CD4-positive, alpha-beta T cell treated with Interleukin-6 at 100 ng/mL for 8 hours (primary cell): ENCODE measurements at places on chromosomes 6 and 20.

GRCh38 chr6:21429291-21429690, 164.3 kb upstream of the SOX4 start:
- DNase-seq: no peak

DNA sequence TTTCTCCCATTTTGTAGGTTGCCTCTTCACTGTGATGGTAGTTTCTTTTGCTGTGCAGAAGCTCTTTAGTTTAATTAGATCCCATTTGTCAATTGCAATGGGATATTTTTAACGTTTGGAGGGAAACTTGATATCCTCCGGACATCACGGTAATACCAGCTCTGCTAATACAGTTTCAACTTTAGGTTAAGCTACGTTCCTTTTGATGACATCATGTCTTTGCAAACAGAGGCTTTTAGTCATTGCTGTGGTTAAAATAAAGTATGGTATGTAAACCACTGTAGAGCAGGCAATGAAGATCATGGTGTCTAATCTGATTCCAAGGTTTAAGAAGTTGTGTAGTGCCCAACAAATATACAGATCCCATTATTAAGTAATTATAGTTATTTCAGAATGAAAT, 168.0 kb upstream of the CHD6 start:
- DNase-seq: no peak

DNA sequence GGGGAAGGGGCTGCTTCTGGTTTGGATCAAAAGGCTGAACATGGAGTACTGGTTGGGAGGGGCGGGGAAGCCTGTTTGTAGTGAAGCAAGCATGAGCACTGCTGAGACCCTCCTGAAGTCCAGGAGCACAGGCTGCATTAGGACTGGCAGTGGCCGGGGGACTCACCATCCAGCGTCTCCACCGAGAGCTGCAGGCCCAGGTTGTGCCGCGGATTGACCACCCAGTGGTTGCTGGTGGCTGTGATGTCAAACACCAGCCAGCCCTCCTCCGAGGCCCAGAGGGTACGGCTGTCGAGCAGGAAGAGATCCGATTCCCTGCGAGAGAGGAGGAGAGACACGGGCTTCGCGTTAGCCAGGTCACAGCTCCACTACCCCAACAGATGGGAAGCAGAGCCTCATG, 64.1 kb downstream of the BMP7 start:
- DNase-seq: no peak

- no peak for DNase-seq
Observed at GRCh38 chr6:36684447-36684812, 5.9 kb downstream of the CDKN1A start.

GRCh38 chr20:32125506-32125905, 16.0 kb downstream of the TM9SF4 start:
- DNase-seq: no peak

DNA sequence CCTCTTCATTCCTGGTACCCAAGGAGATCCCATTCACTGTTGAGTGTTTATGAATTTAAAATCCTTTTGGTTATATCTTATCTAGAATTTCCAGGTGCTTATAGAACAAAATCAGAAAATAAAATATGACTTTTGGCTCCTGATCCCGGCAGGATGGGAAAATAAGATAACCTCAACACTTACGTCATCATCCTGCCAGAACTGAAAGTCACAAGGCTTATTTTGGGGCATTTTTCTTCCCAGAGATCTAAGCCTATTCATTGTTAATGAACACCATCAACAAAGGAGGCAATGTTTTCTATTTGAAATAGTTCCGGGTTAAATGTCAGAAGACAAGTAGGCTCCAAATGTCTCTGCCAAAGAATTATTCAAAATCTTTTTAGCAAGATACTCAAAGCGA, 580.6 kb downstream of the TFAP2A start:
- DNase-seq: no peak

- DNase-seq: no peak
Observed at GRCh38 chr6:33314943-33315792, 1.3 kb upstream of the TAPBP start.

DNA sequence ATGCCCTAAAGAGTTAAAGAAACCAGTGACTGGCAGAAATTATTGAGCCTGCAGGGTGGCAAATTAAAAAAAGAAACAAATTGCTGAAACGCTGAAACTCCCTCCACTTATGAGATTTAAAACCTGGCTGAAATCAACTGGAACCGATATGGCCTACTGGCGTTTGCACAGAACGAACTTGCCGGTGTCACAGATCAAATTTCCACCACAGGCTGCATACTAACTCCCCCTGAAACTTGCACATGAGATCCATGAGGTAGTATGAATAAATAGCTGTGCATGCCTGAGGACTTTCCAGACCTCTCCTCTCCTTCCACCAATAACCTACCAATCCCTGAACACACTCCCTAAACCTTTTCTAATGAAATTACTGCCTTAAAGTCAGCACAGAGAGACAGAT, 150.4 kb downstream of the RNGTT start:
- DNase-seq: no peak

DNA sequence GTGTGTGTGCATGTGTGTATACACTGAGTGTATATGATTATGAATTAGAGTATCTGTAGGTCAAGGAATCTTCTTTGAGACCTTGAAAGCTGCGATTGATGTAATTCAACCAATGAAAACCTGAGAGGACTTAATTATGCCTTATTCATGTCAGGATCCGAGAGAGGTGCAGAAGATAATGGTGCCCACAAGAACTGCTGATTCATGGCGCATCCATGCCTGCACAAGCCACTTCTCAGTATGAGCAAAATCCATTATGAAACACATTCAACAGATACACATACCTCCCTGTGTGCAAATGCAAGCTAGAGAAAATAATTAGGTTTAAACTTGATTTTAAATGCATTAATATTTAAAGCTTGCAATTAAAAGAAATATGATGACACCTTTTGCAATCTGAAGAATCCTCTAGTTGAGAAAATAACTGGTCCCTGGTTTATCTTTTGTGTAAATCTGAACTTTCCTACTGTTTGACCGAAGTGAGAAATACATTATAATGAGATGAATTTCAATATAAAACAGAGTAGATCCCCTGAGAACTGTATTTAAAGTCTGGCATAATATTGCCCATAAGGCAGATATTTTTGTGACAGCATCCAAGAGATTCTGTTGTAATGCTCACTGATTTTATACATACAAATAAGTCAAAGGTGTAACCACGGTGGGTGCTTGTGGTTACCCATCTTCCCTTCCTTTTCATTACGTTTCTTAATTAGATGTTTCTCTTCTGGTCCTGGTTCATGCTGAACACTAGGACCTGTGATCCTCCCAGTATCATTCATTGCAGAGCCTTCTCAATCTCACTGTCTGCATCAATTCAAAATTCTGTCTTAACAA, 45.6 kb downstream of the LY86 start:
- DNase-seq: no peak
